Epithelial cell of alveolus of lung (primary cell): ENCODE measurements at places on chromosomes 16 and 17. TPM values are rescaled to one million over a fixed set of nuclear protein-coding genes. Genes with fewer than 3 reads are reported as not detected.

Gene ABR
- 21.9 and 45.6 TPM in 2 replicates for total RNA-seq

Gene PABPN1L
- not detected in 2 replicates for total RNA-seq

Gene RNF227
- total RNA-seq, result 2.4 and 4.5 TPM in 2 replicates

Gene MYH3
- under 0.01 and 13.7 TPM in 2 replicates for total RNA-seq

Gene NPIPA5
- 0.52 TPM in 1 of 2 replicates, not detected in the other for total RNA-seq

Gene ABCA6
- 5.3 and 17.0 TPM in 2 replicates for total RNA-seq

Gene LDHD
- 0.16 and 0.52 TPM in 2 replicates for total RNA-seq

Gene PDE6G
- 1.4 TPM in 1 of 2 replicates, not detected in the other for total RNA-seq

Gene ASPA
- total RNA-seq, result 0.13 and 0.48 TPM in 2 replicates

Gene TNFRSF13B
- not detected in 2 replicates for total RNA-seq

Gene TMEM114
- not detected in 2 replicates for total RNA-seq

Gene KRTAP4-4
- total RNA-seq, result not detected in 2 replicates

Gene FBXL16
- 0.08 and 0.91 TPM in 2 replicates for total RNA-seq

Gene ELAC2
- total RNA-seq, result 20.0 and 56.1 TPM in 2 replicates

Gene ABCA10
- 0.96 and 1.2 TPM in 2 replicates for total RNA-seq

Gene PRCD
- 3.7 and 14.2 TPM in 2 replicates for total RNA-seq

Gene SKAP1
- total RNA-seq, result 0.78 TPM in 1 of 2 replicates, not detected in the other

Gene CCL14
- not detected in 2 replicates for total RNA-seq

Gene SRL
- 1.0 TPM in 1 of 2 replicates, not detected in the other for total RNA-seq

Gene CD300LG
- not detected in 2 replicates for total RNA-seq

Gene TP53TG3E
- not detected in 2 replicates for total RNA-seq

Gene TP53TG3B
- not detected in 2 replicates for total RNA-seq

Gene KRTAP4-9
- not detected in 2 replicates for total RNA-seq

Gene TEX19
- total RNA-seq, result not detected in 2 replicates

Gene KRTAP1-1
- total RNA-seq, result not detected in 2 replicates

Gene GPR142
- not detected in 2 replicates for total RNA-seq

Gene G6PC1
- total RNA-seq, result not detected in 2 replicates

Gene P2RX5
- total RNA-seq, result 0.88 and 3.6 TPM in 2 replicates

Gene MT4
- total RNA-seq, result not detected in 2 replicates

Gene HOXB8
- total RNA-seq, result 0.39 and 1.4 TPM in 2 replicates

Gene TNP2
- total RNA-seq, result not detected in 2 replicates

Gene ZNF423
- total RNA-seq, result 1.0 and 2.6 TPM in 2 replicates

Gene WNT9B
- not detected in 2 replicates for total RNA-seq

Gene CCL18
- total RNA-seq, result not detected in 2 replicates

Gene PPP1R27
- total RNA-seq, result not detected in 2 replicates

Gene SPATA22
- 0.52 TPM in 1 of 2 replicates, not detected in the other for total RNA-seq

Gene TMEM220
- 1.4 and 8.9 TPM in 2 replicates for total RNA-seq

Gene CACNG1
- total RNA-seq, result not detected in 2 replicates
